Epithelial cell of umbilical artery (primary cell): ENCODE measurements at places on chromosomes 16 and 17. TPM values are rescaled to one million over a fixed set of nuclear protein-coding genes. Genes with fewer than 3 reads are reported as not detected.

TBC1D3C gene
- 0.32 TPM in 1 of 2 replicates, not detected in the other for total RNA-seq

PHF12 gene
- 7.1 and 9.0 TPM in 2 replicates for total RNA-seq

KRT24 gene
- not detected in 2 replicates for total RNA-seq

NATD1 gene
- total RNA-seq, result 0.97 and 1.1 TPM in 2 replicates

CDYL2 gene
- 25.3 and 25.4 TPM in 2 replicates for total RNA-seq

CCL22 gene
- total RNA-seq, result not detected in 2 replicates

DDX42 gene
- total RNA-seq, result 64.6 and 65.4 TPM in 2 replicates

GGT6 gene
- total RNA-seq, result not detected in 2 replicates

PHLPP2 gene
- 4.5 and 6.8 TPM in 2 replicates for total RNA-seq

TMEM235 gene
- under 0.01 and 0.46 TPM in 2 replicates for total RNA-seq

CES5A gene
- not detected in 2 replicates for total RNA-seq

PYDC1 gene
- not detected in 2 replicates for total RNA-seq

SLC6A2 gene
- not detected in 2 replicates for total RNA-seq

MYCBPAP gene
- total RNA-seq, result under 0.01 and 1.4 TPM in 2 replicates

PRAC2 gene
- total RNA-seq, result not detected in 2 replicates

FOXN1 gene
- not detected in 2 replicates for total RNA-seq

POLG2 gene
- total RNA-seq, result 7.8 and 17.8 TPM in 2 replicates

CCL23 gene
- total RNA-seq, result not detected in 2 replicates

KRT9 gene
- not detected in 2 replicates for total RNA-seq

RHBDL1 gene
- total RNA-seq, result 0.30 and 0.65 TPM in 2 replicates

SLC43A2 gene
- total RNA-seq, result 12.9 and 13.0 TPM in 2 replicates

ZNF830 gene
- total RNA-seq, result 16.9 and 19.8 TPM in 2 replicates

TBC1D3K gene
- not detected in 2 replicates for total RNA-seq

CACNG1 gene
- not detected in 2 replicates for total RNA-seq

MAF gene
- under 0.01 and 0.61 TPM in 2 replicates for total RNA-seq

GNG13 gene
- not detected in 2 replicates for total RNA-seq

CCDC144A gene
- 4.3 and 5.5 TPM in 2 replicates for total RNA-seq

OTOP2 gene
- total RNA-seq, result not detected in 2 replicates

OSGIN1 gene
- 0.91 and 0.97 TPM in 2 replicates for total RNA-seq
